ENCODE measurements at places on chromosomes 1 and 21.

DNA sequence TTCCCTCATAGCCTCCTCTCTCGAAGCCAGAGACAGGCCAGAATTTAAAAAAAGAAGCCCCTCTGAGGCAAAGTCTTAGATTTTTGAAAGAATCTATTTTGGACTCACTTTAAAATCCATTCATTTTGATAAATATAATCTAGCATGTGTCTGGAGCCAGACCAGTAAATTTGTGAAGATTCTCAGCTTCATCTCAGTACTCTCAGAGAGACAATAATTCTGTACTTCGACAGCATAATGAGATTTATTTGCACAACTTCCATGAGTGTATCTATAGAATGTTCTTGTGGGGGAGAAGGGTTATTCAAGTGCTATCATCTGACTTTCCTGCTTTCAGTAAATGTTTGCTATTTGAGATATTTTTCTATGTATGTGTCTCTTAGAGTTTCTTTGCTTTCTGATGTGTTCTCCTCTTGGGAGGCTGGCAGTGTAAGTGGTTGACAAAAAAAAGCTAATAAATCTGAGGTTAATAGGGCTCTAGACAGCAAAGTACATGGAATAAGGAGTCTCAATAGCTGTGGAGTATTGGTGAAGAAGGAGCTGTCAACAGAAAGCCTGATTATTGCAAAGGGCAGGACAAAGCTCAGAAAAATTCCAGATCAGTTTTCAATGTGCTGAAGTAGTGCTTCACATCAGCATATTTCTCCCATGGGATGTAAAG lies 223.0 kb downstream of the PTBP2 start:
- no peak for DNase-seq

- DNase-seq: no peak
Measured at GRCh38 chr1:115123116-115123515, 33.8 kb upstream of the TSPAN2 start.

DNA sequence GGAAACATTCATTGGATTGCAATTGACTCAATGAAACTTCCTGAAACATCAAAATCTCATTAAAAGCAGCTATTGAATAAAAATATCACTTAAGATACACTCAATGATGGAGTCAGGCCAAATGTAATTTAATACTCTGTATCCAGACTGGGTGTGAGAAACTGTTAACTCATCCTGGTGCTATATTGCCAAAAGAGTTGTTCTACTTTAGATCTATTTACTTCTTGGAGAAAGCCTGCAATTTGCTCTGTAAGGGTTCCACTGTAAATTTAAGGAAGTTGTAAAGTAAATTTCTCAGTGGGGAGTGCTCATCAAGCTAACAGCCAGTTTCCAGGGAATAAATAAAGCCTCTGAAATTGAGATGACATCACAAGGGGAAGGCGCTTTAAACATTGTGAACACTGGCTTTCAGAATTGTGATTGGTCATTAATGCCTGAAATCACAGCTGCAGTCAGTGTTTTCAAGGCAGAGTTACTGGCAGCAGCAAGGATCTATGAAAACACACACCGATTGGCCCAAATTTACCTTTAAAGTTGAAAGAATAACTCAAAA lies 91.4 kb downstream of the OLFM3 start:
- DNase-seq: no peak

DNA sequence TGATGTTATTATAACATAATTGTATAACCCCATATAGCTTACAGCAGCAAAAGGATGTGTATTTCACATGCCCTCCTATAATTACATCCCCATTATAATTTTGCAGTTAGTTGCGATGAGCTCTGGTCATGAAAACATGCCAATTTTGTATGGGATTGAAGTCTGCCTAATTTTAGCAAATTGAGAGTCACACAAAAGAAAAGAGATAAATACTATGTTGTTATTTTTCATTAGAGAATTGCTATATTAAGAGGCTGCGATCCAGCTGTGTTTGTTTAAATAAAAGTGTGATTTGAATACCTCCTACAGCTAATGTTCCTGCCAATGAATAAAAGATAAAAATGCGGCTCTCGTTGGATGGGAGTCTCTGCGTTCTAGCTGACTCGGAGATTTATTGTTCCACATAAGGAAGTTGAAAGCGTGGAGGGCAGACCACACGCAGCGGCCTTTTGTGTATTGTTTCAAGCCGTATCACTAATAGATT lies 461.0 kb upstream of the NFIA start:
- DNase-seq: no peak

DNA sequence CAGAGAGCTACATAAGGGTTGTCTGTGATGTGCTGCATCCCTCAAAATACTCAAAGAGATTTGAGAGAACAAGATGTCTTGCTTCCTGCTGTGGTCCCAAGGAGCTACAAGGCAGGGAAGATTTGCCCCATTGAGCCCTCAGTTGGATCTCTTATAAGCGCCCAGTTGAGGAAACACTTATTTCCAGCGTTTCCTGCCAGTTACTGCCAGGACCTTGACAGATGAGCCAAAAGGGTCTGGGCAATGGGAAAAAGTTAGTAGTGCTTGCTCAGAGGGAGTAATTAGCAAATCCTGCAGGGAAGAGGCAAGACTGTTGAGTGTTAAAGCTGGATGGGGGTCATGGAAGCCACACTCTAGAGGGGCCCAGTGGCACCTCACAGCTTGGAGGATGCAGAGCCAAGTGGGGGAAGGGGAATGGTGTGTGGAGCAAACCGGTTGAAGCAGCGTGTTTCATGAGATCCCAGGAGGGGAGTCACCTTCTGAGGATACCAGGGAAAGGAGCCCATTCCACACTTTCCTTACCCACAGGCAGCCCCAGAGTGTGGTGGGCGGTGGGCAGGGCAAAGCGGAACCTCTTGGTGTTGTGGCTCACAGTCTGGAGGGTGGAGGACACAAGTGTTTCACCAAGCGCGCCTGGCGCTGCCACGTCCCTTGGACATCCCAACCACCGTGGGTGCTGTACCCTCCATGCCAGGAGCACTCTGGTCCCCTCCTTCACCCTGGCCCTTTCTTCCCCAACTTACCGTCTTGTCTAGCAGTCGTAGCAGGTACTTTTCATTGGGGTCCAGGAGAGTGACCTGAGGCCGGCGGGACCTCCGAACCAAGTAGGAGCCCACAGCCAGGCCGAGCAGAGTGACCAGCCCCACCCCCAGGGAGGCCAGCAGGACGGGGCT lies 805 bp downstream of the CYB5R1 start:
- DNase-seq: no peak

DNA sequence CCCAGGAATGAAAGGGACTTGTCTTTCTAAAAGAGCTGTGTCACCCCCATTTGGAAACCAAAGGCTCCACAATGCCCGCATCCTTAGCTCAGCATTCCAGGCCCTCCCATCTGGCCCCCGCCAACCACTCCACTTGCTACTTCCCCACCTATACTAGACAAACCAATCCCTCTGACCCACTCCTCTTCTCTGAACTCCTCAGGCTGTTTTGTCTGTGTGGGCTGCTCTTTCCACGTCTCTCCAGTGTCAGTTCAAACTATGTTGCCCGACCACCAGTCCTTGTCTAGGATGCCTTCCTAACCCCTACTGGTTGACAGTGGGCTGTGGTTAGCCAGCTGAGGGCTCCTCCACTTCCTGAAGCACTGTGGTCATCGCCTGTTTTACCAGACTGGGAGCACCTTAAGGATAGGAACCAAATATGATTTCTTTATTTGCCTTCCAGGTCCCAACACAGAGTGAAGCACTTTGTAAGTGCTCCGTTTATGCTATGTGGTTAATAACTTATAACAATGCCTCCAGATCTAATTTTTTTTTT lies 8.1 kb upstream of the COA7 start:
- no peak for DNase-seq

DNA sequence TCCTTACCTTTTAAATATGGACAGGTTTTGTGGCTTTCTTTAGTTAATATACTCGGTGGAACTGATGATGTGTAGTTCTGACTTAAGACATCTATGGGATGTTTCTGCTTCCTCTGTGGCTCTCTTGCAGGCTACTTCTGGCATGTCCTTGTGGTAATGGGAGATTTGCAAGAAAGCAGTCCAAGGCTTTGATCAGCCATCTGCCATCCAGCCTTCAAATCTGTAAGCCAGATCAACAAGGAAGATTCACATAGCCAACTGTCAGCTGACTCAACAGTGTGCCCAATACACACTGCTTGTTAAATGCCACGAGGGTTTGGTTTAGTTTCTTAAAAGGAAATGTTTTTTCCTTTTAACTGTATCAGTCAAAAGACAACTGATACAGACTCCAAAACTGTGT lies 722.2 kb upstream of the CHRM3 start:
- DNase-seq: no peak

GRCh38 chr1:53390261-53390660 lies 62.4 kb upstream of the LRP8 start:
- no peak for DNase-seq

DNA sequence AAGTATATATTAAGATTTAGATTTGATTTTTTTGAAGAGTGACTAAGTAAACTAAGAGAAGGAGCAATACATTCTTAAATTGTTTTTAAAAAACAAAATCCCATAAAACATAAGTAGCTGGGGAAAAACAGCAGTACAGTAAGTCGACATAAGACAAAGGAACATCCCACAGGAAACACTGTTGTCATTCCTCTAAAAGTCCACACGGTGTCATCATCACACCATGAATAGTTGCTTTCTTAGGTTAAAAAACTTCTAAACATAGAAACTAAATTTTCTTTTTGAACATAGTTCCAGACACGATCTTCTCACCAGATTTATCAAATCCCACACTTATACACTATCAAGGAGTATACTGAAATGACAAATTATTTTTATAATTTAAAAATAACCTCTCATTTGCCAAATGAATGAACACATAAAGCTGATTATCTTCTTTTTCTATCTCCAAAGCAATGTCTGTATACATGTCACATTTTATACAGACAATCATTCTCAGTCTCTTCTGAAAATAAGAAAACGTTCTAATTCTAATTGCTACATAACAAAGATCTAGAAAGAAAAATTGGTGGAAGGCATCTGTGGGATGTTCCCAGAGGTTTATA lies 15.8 kb downstream of the ODF2L start:
- DNase-seq: peak; percentile 75
